ENCODE measurements at places on chromosomes 16 and 17.
A peak's percentile ranks its signal among the peaks of the same experiment; 100 is the strongest.

- peak; percentile 42 for DNase-seq
These were observed 71.0 kb downstream of the RBBP6 start for GRCh38 chr16:24610416-24610755.

DNA sequence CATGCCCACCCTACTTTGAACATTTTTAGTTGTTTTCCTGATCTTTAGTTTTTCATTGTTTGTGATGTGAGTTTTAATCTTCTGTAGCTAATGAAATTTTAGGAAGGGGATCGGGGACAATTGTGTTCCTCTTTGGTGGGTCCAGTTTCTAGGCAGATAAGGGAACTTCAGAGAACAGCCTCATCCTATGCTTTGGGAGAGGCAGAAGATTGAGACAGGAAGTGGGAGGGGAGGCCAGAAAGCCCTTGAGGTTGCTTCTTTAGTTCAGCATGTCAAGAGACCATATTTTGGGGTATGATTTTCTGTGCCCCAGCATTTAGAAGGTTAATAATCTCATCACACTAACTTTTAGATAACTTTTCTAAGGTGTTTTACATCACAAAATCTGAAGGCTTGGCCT, 191.0 kb downstream of the TANC2 start:
- DNase-seq = no peak

DNA sequence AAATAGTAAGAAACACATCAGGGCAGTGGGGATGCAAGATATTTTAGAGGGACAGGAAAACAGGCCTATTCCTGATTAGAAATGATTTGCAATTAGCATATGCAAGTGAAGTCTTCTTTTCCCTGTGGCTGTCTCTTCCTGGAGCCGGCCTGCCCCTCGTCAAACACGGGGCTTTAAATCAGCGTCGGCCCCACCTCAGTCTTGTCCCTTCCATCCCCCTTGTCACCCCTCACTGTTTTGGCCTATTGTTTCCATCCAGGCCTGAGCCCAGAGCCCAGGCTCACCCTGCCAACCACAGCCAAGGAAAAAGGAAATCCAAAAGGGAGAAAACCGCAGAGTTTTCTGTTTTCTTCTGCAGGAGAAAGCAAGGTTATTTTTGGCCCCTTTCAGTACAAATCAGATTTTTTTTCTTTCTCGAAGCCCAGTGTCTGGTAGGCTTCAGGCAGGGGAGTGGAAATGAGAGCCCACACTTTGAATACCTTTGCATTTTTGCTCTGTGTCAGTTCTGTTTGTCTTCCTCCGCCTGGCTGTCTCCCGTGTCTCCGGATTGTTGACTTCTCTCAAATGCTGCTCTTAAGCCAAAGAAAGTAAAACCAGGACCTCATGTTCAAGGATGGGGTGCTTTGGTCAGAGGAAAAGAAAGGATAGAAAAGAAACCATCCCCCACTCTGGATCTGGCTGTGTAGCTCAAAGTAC, 399.9 kb upstream of the CDH11 start:
- DNase-seq = no peak

DNA sequence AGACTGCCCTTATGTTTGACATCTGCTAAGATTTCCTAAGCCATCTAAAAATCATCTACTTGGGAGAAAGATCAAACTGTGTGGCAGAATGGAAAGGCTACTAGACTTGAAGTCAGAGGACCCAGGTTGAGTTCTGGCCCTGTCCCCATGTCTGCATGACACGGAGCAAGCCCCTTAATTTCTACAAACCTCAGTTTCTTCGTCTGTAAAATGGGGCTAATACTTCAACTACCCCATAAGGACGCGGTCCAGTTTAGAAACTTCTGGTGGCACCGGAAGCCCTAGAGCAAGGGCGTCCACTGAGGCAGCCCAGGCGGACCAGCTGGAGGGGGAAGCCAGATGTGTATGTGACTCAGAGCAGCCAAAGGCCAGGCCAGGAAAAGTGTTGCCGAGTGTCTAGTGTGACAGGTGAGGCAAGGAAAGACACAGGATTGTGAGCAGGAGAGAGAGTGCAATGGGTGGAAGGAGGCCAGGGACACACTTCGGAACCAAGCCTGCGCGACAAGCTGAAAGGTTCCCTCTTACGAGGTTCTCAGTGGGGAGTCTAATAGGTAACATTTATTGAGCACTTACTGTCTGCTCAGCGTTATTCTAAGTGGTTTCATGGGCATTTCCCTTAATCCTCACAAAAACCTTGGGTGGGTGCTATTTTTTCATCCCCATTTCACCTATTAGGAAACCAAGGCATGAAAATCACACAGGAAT, 17.8 kb upstream of the PITPNM3 start:
- no peak for DNase-seq

- no peak for DNase-seq
These were observed 141.5 kb downstream of the TRIM37 start for GRCh38 chr17:58965221-58965620.

DNA sequence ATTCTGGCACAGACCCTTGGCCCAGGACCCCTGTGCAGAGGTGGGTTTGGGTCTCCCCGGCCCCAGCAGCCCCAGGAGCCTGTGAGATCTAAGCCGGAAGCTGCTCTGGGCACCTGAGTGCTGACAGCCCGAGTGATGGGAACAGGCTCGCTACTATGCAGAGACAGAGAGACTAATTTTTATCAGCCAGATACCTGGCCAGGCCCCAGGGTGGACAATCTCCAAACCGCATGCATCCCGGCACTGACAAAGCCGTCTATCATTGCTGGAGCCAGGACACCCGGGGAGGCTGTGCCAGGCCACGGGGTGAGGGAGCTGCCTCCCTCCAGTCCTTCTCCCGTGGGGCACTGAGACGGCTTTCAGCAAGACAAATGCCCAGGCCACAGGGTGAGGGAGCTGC, 25.0 kb downstream of the CBFA2T3 start:
- DNase-seq = no peak

DNA sequence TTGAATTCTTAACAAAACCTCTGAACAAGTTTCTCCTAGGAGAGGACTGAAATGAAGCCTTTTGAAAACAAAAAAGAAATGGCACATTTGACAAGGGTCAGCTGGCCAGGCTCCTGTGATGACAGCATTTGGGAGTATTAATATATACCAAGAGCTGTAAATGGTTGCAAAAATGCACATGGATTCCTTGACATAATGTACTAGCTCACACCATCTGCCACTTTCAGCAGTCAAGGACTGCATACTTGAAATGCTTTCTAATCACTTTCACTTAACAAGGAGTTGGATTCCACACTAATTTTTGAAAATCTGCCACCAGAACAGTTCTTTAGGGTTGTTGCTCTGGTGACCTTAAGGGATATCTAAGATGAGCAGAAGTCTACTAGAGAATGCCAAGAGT, 236.7 kb upstream of the TOX3 start:
- no peak for DNase-seq

- DNase-seq = no peak
These were observed 610.0 kb upstream of the CDH11 start for GRCh38 chr16:65731833-65732232.

DNA sequence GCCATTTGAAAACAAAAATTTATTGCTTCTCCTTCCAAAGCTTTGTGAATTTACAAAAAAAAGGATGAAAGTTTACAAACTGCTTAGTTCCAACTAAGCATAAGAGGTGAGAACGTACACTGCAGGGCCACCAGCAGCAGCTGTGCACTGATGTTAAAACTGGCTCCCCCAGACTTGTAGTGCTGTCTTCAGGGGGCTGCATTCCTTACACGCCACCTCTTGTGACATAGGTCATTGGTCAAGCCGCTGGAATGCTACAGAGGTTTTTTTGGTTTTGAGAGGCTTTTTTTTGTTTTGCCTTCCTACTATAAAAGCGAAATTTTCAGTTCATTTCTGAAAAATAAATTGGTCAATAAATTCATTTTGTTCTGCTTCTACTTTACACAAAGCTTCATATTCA, 6.9 kb downstream of the IFT20 start:
- DNase-seq = no peak

GRCh38 chr16:24430954-24431760, 108.2 kb upstream of the RBBP6 start:
- no peak for DNase-seq

- no peak for DNase-seq
These were observed 345.4 kb downstream of the SOX9 start for GRCh38 chr17:72466199-72466598.

DNA sequence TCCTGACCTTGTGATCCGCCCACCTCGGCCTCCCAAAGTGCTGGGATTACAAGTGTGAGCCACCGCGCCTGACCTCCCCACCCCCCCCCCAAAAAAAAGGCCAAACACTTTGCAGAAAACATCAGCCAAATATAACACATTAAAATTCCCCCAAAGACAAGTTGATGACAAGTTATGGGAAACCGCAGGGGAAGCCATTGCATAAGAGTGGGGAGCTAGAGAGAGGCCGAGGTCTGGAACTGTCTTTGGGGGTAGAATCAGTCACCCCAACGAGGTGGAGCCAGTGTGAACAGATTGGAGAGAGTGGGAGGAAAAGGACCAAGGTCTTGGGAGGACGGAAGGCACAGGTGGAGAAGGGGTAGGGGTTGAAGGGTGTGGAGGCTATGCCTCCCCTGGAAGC, 2.8 kb downstream of the DRC3 start:
- no peak for DNase-seq

GRCh38 chr16:87435372-87436224, 43.5 kb downstream of the MAP1LC3B start:
- DNase-seq = peak; percentile 29

GRCh38 chr16:66911112-66911511, 7.6 kb downstream of the CDH16 start:
- DNase-seq = no peak

- no peak for DNase-seq
These were observed 43.9 kb downstream of the RAI1 start for GRCh38 chr17:17725011-17725751.

DNA sequence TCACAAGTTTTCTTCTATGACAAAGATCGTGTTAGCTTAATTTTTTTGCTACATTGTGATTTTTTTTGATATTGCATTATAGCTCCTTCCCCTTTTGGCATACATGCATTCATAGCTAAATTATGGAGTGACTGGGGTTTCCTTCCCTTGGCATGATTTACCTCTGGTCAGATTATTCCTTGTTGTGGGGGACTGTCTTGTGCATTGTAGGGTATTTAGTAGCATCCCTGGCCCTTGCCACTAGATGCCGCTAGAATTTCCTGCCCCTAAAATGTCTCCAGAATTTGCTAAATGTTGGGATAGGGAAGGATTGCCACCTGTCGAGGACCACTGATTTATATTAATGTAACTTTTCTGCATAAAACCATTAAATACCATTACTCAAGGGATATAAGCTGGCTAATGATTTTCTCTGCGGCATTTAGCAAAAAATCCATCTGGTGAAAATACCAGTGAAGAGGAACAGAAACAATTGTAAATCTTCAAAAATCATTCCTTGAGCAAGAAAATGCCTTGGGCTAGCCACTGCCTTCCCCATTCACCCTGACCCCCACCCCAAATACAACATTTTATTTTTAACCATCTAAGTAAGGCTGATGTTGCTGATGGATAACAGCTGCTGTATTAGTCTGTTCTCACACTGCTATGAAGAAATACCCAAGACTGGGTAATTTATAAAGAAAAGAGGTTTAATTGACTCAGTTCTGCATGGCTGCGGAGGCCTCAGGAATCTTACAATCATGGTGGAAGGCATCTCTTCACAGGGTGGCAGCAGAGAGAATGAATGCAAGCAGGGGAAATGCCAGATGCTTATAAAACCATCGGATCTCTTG, 195.2 kb downstream of the MAP2K6 start:
- no peak for DNase-seq

GRCh38 chr17:74873874-74874614, 1.2 kb upstream of the FDXR start:
- DNase-seq = no peak

Measured in uterus (tissue), 4 donors.